ENCODE measurements at places on chromosomes 11 and 22.

- no peak for DNase-seq
Observed at GRCh38 chr11:124736736-124737135, 3.0 kb upstream of the NRGN start.

DNA sequence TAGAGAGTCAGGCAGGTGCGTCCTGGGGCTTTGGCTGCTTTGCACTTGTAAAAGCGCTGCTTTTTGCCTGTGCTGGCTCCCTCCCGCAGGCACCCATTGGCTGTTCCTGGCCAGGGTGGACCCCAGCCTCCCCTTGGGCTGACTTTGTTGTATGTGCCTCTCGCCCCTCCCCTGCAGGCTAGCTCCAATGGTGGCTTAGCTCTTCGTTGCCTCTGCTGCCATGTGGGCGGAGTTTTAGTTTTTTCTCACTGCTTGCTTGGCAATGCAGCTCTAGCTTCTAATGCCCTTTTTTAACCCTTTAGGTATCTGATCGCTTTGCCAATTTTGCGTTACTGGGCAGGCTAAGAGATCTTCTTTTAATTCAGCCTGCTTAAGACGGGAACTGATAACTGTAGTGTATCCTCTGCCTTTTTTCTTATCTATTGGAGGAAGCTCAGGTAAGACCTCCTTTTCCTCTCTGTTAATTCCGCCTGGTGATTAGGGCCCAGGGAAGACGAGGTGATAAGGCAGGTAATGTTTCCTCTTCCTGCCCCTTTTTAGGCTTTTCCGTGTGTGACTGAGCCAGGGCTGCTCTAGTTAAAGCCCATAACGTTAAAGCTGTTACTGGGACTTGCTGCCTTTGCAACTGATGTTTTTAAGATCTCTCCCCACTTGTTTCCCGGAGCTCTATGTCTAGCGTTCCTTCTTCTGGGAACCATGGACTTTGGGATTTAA, 11.7 kb upstream of the GLYATL1 start:
- DNase-seq, result no peak

DNA sequence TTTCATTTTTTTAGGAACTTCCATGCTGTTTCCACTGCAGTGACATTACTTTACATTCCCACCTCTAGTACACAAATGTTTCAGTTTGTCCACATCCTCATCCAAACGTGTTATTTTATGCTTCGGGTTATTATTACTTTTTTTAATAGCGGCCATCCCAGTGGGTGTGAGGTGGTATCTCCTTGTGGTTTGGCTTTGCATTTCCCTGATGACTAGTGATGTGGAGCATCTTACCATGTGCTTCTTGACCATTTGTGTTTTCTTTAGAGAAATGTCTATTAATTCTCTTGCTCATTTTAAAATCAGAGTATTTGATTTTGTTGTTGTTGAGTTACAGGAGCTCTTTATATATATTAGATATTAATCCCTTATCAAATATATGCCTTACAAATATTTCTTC, 70.3 kb upstream of the ANO1 start:
- no peak for DNase-seq

GRCh38 chr22:50660306-50660705, 12.3 kb upstream of the SHANK3 start:
- no peak for DNase-seq

- DNase-seq, result no peak
Observed at GRCh38 chr11:105838668-105839384, 183.2 kb downstream of the MSANTD4 start.

GRCh38 chr11:120183701-120184141, 27.1 kb upstream of the OAF start:
- no peak for DNase-seq
